ENCODE measurements at places on chromosomes 3 and 15.

GRCh38 chr15:92886042-92886537 is 14.0 kb upstream of the CHD2 start:
- no peak for DNase-seq

- DNase-seq = no peak
These were observed 50.0 kb upstream of the RPL35A start for GRCh38 chr3:197899833-197900478.

DNA sequence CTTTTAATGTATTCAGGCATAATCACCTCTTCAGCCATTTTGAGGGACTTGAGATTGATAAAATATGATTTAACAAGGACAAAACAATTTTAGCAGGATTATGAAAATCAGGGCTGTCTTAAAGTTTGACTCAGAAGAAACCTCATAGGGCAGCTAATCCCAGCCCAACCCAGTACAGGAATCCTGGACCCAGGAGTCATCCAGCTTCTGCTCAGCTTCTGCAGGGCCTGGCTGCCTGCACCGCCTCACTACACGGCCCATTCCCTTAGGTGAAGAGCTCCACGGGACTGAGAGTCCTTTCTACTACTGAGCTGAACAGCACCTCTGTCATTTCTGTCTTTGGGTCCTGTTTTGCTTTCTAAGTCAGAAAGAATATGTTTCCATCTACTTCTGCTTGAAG is 37.5 kb downstream of the ARHGAP31 start:
- DNase-seq = no peak

GRCh38 chr3:172324611-172325203 is 123.5 kb downstream of the GHSR start:
- DNase-seq = no peak

DNA sequence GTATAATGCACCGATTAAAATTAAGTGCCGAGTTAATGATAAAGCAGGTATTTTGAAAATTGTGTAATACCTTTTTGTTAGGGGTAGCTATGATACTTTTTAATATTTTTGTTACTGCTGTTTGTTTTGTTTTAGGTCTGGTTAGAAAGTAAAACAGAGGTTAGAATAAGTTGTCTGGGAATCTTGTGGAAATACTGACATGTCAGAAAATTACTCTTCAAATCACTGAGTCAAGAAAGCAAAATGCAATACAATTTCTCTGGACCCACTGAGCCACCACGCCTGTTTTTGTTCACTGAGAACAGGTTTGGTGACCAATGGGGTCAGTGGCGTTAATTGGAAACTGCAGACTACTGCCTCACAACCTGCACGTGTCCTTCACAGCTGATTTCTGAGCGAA is 601.6 kb downstream of the UNC13C start:
- no peak for DNase-seq

DNA sequence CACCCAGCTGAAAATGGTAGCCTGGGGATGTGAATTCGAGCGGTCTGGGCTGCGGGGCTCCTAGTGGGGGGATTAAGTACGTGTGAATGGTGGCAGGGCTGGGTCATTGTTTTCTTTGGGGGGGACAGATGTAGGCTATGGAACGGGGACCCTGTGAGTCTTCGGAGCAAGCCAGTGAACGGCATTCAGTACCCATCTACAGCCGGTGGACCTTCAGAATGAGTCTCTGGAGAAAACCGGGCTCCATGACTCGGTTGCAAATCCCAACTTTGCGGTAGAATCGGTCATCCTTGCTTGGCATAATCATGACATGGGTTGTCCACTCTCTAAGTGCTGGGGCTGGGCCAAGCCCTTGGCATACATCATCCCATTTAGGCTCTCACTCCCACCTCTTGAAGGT is 7.2 kb upstream of the EOMES start:
- no peak for DNase-seq

GRCh38 chr3:189041482-189042090 is 130.2 kb upstream of the TPRG1 start:
- no peak for DNase-seq

- DNase-seq = no peak
These were observed 420.9 kb downstream of the LPP start for GRCh38 chr3:188574885-188575284.

- no peak for DNase-seq
These were observed 6.8 kb downstream of the ABHD2 start for GRCh38 chr15:89095073-89095472.

- DNase-seq = no peak
These were observed 13.5 kb downstream of the TIGIT start for GRCh38 chr3:114307222-114307830.

Measured in cortex of kidney (tissue), 1 donor.